ENCODE measurements at places on chromosomes 4 and X.

DNA sequence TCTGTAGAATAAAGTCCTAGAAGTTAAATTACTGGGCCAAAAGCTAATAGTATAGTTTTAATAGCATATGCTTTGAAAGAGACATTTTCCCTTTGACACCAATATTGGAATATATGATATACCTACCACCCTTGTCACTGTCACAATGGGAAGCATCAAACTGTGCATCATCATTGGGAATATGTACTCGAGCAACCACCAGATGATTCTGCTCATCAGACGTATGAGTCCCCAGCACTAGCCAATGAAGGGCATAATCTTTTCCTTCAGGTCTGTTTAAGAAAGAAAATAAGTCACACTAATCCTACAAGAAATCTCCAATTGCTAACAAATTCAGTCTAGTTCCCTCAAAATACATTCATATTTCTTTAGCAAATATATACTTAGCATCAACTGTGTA lies 7.3 kb downstream of the RBBP7 start:
- no peak for DNase-seq

DNA sequence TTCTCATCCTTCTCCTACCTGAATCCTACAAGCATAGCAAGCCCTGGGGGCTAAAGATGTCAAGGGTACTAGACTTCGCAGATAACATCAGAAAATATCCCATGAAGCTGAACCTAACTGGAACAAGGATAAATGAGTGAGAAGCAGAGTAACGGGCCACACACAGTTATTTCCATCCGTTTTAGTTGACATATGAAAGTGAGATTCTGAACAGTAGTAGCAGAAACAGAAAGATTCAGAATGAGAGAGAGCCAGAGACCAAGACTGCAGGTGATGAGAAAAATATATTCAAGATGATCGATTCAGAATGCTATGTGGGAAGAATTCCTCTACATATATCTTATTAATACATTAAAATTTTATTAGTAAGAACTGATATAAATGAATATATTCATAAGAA lies 165.1 kb downstream of the TSPAN5 start:
- no peak for DNase-seq

DNA sequence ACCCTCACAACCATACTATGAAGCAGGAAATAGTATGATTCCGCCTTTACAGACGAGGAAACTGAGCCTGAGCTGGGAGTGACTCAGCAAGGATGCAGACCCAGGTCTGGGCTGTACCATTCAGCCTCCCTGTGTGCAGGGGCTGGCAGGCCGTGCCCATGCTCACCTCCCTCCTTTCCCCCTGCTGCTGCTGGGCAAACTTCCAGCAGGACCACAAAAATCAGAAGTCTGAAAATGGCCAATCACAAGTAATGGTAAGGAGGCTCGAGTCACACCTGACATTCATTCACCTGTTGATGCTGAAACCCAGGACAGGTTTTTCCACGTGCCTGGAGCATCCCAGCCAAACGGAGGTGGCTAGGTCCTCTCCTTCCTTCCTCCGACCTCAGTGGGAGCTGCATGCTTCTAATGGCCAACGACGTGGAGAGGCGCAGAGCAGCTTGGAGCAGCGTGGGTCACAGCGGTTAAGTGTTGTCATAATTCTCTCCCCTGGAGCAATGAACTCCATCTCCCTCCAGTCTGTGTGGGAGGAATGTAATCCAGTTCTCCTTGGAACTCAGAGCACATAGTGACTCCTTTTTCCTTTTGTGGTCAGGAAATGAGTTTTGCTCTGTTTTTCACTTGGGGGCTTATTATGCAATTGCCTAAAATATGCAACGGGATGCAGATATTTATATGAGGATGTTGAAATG lies 371.7 kb downstream of the BCOR start:
- DNase-seq, result no peak

DNA sequence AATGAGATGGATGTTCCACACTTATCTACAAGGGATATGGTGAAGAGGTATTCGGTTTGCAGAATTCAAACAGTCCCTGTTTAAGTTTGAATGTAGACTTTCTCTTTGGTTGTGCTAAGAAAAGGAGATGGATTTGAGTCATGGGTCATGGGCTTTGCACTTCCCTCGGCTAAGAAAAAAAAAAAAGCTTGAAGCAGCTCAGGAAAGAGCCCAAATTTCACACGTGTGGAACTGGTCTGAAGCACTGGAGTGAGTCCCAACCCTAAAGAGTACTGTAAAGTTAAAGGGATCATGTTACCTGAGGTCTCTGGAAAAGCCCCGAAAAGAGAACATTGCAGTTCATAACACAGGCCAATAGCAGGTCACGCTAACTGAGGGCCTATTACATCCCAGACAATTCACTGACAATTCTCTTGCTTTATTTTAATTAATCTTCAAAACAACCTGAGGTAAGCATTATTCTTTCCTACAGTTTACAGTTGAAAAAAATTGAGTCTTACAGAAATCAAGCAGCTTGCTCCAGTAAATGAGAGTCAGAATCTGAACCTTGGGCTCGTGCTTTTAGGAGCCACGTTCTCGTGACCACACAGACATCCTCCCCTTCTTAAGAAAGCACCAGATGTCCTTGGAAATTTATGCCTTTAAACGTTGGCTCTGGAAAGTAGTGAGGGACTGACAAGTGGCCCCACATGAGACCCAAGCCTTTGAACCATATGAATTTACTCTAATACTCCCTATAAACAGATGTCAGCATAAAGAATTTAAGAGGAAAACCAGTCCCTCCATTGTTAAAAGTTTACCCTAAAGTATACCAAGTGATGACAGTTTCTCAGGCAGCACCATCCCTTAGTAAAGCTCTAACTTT lies 89.3 kb downstream of the MAD2L1 start:
- no peak for DNase-seq

DNA sequence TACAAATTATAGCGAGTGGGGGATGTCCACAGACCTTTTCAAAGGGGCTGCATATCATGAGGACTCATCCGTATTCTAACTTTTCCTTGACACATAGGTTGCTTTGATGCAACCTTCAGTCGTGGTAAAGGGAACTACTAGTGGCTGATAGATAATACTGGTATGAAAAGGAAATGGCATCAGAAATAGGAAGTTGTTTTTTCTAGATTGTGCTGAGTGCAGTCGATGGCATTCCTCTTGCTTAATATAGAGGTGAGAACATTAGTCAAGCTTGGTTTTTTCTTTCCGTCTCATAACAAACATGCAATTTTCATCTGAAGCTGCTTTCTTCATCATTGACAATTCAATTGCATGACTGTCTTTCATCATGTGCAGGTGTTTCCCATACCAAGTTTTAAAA lies 16.6 kb downstream of the ENPEP start:
- no peak for DNase-seq
